Fibroblast of skin of left biceps (primary cell): ENCODE measurements at places on chromosomes 1 and 21.

GRCh38 chr21:39456665-39457064, 4.9 kb downstream of the SH3BGR start:
- DNase-seq: no peak

- no peak for DNase-seq
Measured at GRCh38 chr1:147600119-147601111, 59.1 kb downstream of the BCL9 start.

DNA sequence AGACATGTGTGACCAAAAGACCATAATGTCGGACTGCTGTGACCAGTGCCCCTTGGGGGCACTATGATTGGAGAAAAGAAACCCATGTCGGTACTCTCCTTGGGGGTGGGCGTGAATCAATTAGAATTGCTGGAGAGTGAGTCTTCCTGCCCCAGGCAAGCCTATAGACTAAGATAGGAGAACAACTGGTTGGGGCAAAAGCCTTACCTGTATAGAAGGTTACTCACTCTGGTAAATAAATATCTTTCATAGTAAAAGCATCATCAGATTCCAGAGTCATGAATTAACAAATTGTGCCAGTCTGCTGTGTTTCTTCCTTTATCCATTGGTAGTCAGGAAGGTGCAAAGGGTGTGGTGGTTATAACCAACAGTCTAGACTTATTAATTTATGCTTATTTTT, 2.9 kb upstream of the PTGFRN start:
- no peak for DNase-seq

DNA sequence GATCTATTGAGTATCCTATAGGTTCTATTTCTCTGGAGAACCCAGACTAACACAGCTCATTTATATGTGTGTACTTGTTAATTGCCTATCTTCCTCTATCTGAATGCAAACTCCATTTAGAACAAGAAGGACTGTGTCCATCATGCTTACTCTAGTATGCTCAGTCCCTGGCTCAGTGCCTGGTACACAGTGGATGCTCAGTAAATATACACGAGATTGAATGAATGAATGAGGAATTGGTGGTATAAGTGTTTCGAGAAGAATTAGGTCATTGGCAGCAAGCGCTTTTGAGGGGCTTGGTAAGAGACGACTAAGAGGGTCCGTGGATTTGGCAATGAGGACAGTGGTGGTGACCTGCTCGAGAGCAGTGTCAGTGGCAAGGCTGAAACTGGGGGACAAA, 112.5 kb downstream of the CSMD2 start:
- DNase-seq: no peak

GRCh38 chr1:199020904-199021303, 382.1 kb downstream of the PTPRC start:
- no peak for DNase-seq

GRCh38 chr1:116506132-116507004, 64.5 kb downstream of the CD58 start:
- DNase-seq: no peak

DNA sequence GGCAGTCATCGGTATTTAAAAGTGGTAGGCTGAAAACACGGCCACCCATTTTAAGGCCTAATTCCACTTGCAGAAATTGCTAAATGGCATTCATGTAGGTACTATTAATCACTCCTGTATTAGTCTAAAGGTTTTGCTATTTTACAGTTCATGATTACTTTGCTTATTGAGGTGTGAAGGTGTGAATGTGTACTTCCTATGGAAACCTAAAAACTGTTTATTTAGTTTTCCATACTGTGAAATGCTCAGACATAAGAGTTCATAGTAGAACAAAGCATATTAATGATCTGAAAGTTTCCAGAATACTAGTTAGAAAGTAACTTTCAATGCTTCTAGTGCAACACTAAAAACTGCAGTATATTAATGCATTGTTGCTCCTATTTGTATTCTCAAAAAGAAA, 69.8 kb downstream of the ITGB3BP start:
- DNase-seq: no peak

DNA sequence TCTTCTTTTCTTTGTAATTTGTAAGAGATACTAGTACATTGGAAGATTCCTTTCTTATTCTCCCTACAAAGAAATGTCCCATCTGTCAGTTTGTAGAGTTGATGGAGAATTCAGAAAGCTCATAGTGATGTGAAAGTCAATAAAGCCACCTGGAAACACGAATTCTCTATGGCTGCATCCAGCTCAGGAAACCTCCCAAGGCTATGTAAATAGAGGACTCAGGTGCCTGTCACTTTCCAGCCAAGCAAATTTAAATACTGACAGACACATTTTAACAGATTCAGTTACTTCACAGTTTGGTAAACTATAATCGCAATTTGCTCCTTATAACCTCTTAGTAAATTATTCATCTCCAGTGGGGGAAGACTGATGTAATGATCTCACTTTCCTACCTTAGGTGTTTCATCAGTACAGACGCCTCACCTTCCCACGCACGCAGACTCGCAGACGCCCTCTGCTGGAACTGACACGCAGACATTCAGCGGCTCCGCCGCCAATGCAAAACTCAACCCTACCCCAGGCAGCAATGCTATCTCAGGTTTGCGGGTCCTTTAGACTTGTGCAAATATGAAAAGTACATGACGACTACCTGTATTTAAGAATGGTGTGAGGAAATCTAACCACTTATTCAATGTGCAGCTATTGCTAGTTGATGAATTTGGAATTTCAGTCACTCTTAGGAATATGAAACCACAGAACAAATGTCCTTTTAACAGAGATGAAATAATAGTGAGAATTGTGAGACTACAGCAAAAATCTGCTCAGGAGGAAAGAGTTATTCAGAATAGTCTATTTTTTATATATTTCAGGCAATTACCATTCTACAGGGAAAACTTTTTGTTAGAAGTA, 60.6 kb downstream of the PTPRC start:
- no peak for DNase-seq

DNA sequence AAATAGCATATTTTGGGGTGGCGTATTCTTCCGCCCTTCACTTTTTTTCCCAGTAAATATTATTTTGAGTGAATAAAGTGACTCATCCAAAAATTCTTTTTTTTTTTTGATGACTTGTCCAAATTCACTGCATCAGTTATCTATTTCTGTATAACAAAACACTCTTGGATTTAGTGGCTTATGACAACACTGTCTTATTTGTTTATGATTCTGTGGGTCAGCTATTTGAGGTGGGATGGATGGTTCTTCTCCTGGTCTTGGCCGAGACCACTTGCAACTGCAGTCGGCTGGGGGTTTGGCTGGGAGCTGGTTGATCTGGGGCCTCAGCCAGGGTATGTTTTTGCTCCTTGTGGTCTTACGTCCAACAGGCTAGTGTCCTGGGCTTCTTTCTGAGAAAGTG, 39.9 kb upstream of the SRSF10 start:
- DNase-seq: no peak

DNA sequence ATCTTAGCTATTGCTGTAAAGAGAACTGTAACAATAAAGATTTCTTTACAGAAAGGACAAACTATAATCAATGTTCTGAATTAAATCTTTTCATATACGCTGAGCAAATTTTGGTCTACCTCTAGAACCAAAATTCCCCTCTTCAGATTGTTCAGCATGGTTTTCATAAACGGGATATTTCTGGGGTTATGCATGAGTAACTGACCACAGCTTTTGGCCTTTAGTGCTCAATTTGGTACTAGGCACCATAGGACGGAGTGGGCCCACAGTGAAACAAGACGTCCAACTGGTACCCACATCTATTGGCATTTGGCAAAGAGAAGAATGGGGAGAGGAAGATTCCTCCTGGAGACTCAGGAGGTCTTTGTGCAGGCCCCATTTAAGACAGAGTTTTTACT, 184.5 kb downstream of the TGFBR3 start:
- no peak for DNase-seq

DNA sequence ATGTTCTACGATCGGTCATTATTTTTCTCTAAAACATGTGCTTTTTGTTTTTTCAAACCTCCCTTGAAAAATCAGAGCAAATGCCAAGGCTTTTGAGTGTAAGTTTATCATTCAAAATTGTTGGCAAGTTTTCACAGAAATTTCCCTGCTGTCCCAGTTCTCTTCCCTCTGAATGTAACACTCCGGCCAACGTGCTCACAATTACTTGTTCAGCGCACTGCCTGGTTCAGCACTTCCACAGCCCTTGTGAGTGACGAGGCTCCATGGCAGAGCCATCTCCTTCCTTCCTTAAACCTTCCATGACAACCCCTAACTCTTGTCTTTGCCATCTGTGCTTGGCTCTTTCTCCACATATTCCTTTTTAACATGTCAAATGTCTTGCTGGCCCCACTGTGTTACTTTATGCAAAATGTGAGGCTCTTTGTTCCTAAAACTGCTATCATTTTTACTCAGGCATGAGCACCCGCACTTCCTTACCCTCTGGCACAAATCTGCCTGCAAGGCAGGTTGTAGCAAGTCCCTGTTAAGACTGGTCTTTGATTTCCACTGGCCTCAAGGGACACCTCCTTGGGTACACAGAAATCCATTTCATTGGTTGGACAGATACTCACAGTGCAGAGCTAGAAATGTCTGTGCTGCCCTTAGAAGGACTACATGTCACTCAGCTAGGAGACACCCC, 142.8 kb downstream of the HUNK start:
- DNase-seq: no peak

DNA sequence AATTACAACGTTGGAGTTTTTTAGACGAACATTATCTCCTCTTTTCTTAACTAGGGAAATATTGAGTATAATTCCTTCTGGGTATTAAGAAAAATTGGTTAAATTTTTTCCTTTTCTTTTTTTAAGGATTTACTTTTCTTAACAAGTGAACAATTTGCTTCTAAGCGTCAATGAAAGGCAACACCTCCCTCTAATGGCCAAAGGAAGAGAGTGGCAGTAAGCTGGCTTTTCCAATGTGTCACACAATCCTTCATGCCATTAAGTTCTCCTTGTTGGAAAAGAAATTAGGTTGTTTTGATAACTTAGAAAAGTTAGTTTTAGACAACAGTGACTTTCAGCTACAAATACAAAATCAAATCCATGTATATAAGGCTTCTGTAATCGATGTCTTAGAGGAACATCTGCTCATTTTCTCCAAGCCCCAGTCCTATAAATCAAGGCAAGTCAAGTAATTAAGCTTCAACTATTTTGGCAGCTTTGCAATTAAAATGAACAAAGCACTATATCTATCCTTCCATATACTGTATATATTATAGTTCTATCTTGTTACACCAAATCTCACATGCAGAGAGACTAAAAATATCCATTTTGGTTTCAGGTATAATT, 62.8 kb downstream of the EDEM3 start:
- no peak for DNase-seq

DNA sequence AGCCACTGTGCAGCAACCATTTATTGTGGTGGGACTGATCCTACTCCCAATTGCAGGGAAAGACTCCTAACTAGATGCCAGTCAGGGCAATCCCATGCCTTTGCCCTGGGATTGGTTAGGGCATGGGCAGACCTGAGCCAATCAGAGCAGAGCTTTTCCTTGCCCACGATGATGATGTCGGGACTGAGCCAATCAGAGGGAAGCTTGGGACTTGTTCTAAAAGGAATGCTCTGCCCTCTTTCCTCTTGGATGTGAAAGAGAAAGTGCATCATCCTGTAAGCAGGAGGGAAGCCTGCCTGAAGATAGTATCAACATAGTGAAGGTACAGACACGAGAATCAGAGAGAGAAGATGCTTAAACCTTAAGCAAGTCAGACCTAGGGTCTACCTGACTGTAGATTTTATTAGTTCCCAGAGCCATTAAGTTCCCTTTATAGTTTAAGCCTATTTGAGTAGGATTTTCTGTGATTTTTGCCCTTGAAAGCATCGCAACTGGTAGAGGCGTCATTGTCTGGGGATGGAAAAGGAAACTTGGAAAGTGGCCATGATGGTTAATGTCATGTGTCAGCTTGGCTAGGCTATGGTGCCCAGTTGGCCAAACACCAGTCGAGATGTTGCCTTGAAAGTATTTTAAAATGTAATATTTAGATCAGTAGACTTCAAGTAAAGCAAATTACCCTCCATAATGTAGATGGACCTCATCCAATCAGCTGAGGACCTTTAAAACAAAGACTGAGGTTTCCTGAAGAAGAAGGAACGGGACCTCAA, 19.9 kb downstream of the IRF2BP2 start:
- no peak for DNase-seq

DNA sequence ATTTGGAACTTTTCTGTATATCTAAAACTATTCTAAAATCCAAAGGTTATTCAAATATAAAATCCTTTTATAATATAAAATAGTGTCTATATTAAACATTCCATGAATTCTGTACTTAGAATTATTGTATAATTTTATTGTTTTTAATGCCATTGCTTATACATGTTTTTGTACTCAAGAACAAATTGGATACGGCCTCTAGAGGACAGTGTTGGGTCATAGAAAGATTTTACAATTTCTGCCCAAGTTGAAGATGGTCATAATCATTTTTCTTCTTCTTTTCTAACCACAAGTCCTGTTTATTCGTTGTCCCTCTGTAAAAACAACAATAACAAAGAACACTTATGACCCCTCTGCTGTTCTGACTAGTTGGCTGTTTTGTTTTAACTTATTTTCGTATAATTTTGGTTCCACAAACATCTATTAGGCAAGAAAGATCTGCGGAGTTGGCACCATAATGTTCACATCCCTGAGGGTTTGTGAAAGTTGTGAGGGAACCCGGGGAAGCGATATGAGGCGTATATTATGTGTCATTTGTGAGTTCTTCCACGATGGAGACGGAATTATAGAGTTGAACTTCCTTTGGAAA, 75.7 kb upstream of the KIF26B start:
- no peak for DNase-seq

DNA sequence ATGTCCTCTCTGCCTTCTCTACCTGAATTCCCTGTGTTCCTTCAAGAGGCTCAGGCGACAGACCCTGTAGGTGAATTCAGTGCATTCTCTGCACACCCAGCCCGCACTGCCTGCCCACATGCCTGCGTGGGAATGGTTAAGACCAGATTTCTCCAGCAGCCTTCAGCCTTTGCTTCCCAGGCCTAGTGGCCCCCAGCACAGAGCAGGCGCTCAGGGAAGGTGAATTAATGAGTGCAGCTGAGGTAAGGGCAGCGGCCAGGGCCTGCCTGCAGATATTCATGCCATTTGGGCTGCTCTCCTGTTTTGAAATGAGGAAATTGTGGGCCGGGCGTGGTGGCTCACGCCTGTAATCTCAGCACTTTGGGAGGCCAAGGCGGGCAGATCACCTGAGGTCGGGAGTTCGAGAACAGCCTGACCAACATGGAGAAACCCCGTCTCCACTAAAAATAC, 45.5 kb downstream of the IER5 start:
- DNase-seq: no peak

DNA sequence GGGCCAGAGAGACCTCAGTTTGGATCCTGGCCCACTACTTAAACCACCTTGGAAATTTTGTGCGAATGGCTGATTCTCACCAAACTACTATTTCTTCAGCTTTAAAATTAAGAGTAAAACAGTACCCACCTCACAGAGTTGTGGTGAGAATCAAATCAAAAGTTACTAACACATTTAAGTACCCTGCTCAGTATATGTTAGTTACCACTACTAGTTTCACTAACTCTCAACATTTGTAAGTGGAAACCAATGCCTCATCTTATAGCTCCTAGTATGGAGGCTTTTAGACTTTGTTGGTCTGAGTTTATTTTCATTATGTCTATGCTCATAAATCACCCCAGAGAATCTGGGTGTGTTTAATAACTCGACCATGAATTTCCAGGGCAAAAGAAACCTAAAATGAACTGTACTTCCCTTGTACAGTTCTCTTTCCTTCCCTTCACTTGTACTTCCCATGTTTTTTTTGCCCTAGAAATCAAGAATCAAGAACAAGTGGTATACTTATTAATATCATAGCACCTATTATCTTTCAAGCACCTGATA, 11.6 kb upstream of the SERBP1 start:
- no peak for DNase-seq

GRCh38 chr1:2630498-2631135, 2.2 kb downstream of the MMEL1 start:
- no peak for DNase-seq
